ENCODE measurements at places on chromosomes 4 and X.
A peak's percentile ranks its signal among the peaks of the same experiment; 100 is the strongest.

- peak; percentile 33 for DNase-seq
Observed at GRCh38 chrX:18828832-18829404, 121.5 kb downstream of the PPEF1 start.

DNA sequence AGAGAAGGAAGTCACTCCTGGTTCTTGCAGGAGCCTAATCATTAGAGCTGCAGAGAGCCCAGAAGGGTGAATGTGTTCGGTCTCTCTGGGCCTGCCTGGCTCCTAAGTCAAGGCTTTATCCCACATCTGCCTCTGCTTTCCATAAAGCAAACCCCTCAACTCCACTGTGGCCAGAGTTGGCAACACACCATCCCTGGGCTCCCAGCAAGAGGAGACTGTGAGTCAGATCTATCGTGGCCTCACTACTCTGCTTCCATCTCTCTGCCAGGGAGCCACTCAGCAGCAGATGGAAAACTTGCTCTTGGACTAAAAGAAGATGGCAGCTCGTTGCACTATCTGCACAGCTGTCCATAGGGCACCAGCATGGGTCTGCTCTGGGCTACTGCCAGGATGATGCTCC is 348.2 kb downstream of the FBXW7 start:
- DNase-seq, result no peak

- peak; percentile 60 for DNase-seq
Observed at GRCh38 chr4:98710831-98711230, 52.4 kb upstream of the TSPAN5 start.

DNA sequence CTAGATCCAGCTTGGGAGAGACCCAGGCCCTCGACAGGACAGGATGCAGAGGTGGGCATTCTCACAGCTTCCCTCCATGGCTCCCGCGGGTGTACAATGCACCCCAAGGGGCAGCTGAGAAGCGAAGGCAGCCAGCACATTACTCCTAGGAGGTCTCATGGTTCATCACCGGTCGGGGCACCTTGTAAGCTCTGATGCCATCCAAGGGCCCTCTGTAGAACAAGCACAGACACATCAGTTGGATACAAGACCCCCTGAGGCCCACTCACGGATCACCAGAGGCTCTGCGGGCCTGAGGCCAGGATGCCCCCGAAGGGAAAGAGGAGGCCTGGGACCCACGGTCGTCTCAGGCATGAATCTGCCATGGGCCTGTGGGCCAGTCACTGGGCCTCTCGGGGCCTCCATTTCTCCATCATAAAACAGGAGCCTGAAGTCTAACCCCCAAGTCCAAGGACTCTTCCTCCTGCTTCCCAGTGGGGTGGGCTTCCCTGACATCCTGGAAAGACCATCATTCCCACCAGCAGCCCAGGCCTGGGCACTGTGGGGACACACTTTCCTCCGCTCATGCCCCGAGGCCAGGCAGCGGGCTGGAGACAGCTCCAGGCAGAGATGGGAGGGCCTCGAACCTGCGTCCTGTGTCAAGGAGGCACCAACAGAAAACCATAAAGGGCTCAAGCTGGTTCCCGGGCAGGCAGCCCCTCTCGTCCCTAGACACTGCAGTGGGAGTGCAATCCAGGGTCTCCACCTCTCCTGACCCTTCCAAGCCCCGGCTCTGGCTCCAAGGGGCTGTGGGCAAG is 20.1 kb downstream of the HMX1 start:
- no peak for DNase-seq

DNA sequence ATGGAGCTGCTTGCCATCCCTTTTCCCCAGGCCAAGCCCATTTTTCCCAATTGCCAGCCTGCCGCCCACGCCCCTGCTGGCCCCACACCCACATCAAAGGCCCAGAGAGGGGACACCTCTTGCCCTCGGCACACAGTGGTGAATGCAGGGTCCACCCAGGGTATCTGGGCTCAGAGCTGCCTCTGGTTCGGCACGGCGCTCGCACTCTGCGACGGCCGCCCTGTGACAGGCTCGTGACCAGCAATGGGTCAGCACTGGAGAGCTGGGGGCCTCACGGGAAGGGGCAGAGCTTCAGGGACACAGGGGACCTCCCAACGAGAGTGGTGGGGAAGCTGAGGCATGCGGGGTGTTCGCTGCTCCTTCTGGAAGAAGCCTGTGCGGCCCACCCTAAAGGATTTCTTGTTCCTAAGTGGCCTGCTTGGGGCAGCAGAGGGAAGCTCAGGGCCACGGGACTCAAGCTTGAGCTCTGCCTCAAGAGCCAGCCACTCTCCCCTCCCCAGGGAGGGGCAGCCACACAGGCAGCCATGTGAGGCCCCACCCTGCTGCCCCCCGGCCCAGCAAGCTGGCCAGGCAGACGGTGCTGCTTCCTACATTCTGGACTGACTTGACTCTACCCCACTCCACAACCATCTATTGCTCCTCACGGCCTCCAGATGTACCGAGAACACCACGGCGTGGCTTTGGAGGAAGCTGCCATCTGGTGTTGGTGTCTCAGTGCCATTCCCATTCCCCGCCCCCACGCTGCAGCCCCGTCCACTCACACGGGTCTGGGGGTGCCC is 73.7 kb downstream of the ABLIM2 start:
- DNase-seq, result no peak

DNA sequence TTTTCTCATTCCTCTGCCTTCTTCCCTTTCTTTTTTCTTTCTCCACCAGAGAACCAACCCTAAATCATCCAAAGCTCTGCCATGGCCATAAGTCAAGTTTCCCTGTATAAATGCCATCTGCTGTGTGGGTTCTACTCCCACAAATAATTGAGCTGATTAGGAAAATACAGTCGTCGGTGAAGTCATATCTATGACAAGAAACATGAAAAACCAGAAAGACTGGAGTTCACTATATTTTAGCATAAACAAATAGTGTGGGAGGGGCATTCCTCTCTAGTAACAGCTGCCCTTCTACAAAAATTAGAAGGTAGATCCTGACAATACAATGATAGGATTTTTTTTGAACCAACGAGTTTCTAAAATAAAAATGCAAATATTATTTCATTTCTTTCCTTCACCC is 48.8 kb downstream of the SPOCK3 start:
- DNase-seq, result no peak

- no peak for DNase-seq
Observed at GRCh38 chr4:67918428-67918827, 34.6 kb upstream of the TMPRSS11D start.

DNA sequence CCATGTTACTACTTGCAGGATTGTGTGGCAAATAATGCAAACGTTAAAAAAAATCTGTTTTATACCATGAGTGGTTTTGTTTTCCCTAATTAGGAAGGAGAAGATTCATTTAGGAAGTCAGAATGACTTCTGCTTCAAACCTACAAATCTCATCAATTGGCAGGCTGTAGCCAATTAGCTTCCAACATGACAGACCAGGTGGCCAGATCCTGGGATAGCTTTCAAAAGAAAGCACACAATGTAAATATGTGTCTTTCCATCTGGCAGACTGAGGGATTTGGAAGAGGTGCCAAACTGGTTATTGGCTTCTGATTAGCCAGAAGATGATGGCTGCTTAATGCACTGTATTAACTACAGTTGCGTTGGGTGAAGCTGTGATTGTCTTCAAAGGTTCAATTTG is 432.8 kb downstream of the ANKRD50 start:
- DNase-seq, result no peak

DNA sequence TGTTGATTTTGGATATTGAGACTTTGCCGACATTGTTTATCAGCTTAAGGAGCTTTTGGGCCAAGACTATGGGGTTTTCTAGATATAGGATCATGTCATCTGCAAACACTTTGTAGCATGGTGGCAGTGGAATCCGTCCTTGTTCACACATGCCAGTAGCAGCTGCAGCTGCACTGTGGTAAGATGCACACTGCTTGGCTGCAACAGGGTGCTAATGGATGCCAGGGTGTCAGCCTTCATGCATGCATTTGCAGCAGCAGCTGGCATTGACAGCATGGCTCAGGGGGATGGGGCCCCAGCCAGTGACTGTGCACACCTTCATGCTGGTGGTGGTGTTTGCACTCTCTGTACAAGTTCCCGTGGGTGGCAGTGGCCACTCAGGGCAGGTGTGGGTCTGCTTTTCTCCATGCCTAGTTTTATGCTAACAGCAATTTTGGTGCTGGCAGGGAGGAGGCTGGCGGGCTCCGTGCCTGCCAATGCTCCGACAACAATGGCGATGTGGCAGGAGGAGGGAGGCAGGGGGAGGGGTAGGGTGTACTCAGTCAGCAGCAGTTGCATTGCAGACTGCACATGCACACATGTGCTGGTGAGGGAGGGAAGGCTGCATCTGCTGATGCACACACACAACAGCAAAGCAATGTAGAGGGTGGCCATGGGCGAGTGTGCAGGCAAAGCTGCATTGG is 37.5 kb downstream of the BEX3 start:
- no peak for DNase-seq

DNA sequence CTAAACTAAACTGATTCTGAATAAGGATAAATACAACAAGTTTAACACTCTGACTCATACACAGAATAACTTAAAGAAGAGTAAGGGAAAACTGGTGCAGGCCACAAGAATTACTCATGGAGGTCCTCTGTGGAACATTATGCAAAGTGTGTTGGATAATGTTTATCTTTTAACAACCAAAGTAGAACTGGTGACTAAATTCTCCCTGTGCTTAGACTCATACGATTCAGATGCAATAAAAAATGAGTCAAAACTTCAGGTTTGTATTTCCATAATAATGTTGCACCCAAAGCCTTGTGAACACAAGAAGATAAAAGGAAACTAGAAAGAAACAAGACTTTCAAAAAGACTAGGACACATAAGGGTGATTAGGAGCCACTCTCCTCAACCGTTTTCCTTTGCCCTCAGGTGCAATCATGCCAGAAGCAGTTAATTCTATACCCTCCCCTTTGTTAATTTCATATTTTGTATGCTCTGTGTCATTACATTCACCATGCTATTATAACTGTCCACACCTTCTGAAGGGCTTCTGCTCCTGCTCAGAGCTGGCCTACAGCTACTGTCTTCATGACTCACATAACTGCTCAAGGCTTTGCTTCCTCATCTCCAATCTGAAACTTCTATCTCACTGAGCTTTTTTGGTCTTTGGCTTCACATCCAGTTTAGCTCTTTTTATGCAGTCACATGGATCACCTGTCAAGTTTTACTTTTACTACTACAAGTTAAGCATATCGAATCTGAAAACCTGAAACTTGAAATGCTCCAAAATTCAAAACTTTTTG is 60.2 kb downstream of the KCNIP4 start:
- peak; percentile 95 for DNase-seq

DNA sequence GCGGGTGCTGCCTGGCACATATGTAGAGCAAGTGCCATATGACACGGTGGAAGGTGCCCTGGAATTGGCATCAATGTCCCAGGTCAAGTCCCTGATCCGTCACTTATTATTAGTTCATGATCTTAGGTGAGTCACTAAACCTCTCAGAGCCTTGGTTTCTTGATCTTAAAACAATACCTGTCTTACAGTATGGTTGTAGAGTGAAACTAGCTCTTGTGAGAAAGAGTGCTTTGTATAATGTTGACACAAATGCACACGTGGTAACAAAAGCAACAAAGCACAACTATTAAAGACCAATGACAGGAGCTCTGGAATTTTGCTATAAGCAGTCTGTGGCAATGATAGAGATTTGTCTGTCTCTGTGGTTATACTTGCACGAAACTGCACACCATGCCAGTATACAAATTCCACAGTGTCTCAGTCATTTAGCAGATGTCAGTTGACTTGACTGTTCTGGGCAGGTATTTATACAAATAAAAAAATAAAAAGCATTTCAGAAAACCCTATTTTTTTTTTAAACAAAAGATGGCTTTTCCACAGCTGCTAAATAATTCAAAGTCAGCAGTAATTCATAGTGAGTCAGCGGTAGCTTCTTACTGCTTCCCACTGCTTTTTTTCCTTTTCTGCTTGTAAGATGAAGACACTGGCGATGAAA is 19.7 kb upstream of the ACSL1 start:
- DNase-seq, result peak; percentile 83

Measured in kidney tubule cell (primary cell).